ENCODE measurements at places on chromosomes 2 and 18. TPM values are rescaled to one million over a fixed set of nuclear protein-coding genes. Genes with fewer than 3 reads are reported as not detected.

- no peak for DNase-seq
These were observed 123.5 kb downstream of the INHBB start for GRCh38 chr2:120469426-120469825.

DNA sequence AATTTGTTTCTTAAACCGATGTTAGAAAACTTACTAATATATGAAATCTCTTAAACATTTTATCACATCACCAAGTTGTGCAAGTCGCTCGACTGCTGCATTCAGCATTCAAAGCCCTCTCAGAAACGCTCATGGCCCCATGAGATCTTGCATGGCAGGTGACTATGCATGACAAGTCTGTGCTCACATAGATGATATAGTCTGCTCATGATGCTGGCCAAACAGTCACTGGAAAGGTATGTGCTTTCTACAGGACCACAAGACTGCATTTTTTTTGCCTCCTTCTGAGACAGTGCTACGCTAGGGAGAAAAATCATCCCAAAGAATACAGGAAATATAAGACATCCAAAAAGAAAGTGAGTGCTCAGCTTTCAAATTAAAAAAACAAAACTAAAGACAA, 98.3 kb upstream of the ZBTB14 start:
- DNase-seq = peak; percentile 39

- no peak for DNase-seq
These were observed 16.5 kb downstream of the GATA6 start for GRCh38 chr18:22185771-22186386.

The ANKRD44 gene
- total RNA-seq = 4.3 TPM

All from kidney epithelial cell (primary cell).